ENCODE measurements at places on chromosomes 16 and 17. TPM values are rescaled to one million over a fixed set of nuclear protein-coding genes. Genes with fewer than 3 reads are reported as not detected.

- H3K36me3 ChIP-seq = no peaks in the 10 kb centered on the region
- no peak for DNase-seq
- no peak overlapping the region for H3K4me3 ChIP-seq
- H3K27ac ChIP-seq = no peak overlapping the region
- no peaks in the 10 kb centered on the region for H3K27me3 ChIP-seq
- peaks cover 7% of the 10 kb centered on the region for H3K4me1 ChIP-seq
These were observed 6.9 kb downstream of the SLC26A11 start for GRCh38 chr17:80227156-80227555.

- no peak overlapping the region for H3K4me3 ChIP-seq
- peak overlapping the region; percentile 89 for H3K27ac ChIP-seq
- H3K27me3 ChIP-seq = no peaks in the 10 kb centered on the region
- H3K36me3 ChIP-seq = no peaks in the 10 kb centered on the region
These were observed 855 bp downstream of the TUFM start for GRCh38 chr16:28845293-28845692.

GRCh38 chr16:54071514-54071913 lies 215.1 kb downstream of the IRX3 start:
- DNase-seq = no peak
- no peaks in the 10 kb centered on the region for H3K27me3 ChIP-seq
- no peaks in the 10 kb centered on the region for H3K36me3 ChIP-seq
- no peak overlapping the region for H3K4me3 ChIP-seq
- no peak overlapping the region for H3K27ac ChIP-seq

DNA sequence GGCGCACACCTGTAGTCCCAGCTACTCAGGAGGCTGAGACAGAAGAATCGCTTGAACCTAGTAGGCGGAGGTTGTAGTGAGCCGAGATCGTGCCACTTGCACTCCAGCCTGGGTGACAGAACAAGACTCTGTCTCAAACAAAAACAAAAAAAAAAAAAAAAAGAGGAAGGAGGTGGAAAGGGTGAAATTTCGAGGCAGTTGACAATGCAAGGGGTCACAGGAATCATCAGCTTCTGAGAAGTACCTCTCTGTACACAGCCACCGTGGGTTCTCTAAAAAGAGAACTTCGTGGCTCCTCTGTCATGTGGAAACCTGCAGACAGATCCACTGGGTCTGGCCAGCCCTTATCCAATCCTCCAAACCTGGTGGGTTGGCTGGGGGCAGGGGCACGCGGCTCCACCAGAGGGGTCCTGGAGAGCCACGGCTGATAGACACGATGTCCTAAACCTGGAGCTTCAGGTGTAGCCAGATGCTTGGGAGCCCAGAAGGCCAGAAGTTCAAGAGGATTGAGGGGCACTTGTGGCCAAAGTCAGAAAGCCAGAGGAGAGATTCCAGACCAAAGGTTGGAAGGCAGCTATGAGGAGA lies 540 bp upstream of the CD300LF start:
- H3K4me3 ChIP-seq = no peak overlapping the region
- no peaks in the 10 kb centered on the region for H3K4me1 ChIP-seq
- no peaks in the 10 kb centered on the region for H3K27me3 ChIP-seq
- peak overlapping the region; percentile 66 for H3K27ac ChIP-seq

GRCh38 chr16:61320791-61321190 lies 715.4 kb downstream of the CDH8 start:
- no peaks in the 10 kb centered on the region for H3K36me3 ChIP-seq
- H3K27ac ChIP-seq = no peak overlapping the region
- DNase-seq = no peak
- no peaks in the 10 kb centered on the region for H3K27me3 ChIP-seq
- H3K4me3 ChIP-seq = no peak overlapping the region

DNA sequence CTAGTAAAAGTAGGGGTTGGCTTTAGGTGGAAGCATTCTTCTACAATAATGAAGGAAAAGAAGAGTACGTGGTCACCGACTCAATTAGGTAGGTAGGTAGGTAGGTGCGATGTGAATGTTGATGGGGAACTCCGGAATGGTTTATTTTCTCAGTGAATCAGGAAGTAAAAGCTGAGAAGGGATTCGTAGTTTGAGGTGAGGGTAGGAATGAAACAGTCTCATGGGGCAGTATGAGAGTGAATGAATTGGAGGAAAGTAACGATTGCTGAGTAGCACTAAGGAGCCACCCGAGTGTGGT lies 13.9 kb downstream of the PER1 start:
- H3K4me3 ChIP-seq = no peak overlapping the region
- DNase-seq = no peak
- H3K4me1 ChIP-seq = no peaks in the 10 kb centered on the region
- no peaks in the 10 kb centered on the region for H3K36me3 ChIP-seq
- H3K27ac ChIP-seq = peak overlapping the region; percentile 18

DNA sequence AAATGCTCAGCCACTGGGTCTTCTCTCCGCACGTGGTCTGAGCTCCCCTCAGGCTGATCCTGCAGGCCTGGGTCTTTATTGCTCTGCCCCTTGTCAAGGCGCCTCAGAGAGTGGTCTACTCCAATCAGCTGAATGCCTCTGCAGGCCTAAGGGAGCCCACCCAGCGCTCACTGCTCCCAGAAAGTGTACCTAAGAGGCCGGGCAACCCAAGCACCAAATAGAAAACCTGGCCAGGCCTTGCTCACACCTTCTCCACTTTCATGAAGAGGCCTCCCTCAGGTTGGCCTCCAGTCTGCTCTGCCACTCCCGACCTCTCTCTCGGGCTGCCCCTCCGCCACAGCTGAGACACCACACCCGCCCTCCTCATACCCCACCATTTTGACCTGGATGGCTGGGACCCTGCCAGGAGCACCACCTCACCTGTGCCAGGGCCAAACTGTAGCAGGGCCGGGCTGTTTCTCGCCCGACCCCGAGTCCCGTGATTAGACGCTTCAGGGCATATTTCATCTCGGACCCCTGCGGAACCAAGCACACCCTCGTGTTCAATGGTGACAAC lies 665 bp downstream of the MYBBP1A start:
- H3K4me3 ChIP-seq = peak overlapping the region; percentile 70
- H3K27me3 ChIP-seq = no peaks in the 10 kb centered on the region
- H3K27ac ChIP-seq = no peak overlapping the region
- DNase-seq = peak; percentile 25
- no peaks in the 10 kb centered on the region for H3K36me3 ChIP-seq

DNA sequence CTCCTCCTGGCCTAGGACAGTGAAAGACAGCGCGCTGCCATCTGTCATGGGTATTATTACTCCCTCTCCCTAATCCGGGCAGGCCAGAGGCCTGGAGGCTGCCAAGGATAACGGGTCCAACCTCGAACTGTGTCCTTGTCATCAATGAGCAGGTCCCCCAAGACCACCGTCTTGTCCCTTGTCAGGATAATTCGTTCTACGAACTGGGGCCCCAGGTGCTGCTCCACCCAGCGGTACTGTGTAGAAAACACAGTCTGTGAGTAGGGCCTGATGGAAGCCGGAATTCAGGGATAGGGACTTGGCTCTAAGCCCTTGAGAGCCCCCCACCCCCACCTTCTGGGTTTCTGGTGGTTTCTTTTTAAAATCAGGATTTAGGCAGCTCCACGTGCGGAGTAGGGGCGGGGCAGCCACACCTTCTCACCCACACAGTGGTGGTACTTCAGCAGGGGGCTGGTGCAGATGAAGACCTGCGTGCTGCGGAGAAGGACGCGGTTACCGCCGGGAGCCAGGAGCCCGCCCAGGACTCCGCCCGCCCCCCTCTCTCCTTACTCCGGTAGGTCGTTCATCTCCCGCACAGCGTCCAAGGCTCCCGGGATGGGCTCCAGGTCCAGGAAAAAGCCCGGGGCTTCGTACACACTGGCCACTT lies 787 bp downstream of the NT5C start:
- H3K27ac ChIP-seq = peak overlapping the region; percentile 81
- peak overlapping the region; percentile 83 for H3K4me3 ChIP-seq
- no peaks in the 10 kb centered on the region for H3K36me3 ChIP-seq
- peak; percentile 55 for DNase-seq

GRCh38 chr16:16086653-16087446 lies 136.4 kb downstream of the ABCC6 start:
- no peak overlapping the region for H3K27ac ChIP-seq
- H3K4me1 ChIP-seq = no peaks in the 10 kb centered on the region
- DNase-seq = no peak
- H3K36me3 ChIP-seq = peaks cover 49% of the 10 kb centered on the region
- H3K27me3 ChIP-seq = no peaks in the 10 kb centered on the region

DNA sequence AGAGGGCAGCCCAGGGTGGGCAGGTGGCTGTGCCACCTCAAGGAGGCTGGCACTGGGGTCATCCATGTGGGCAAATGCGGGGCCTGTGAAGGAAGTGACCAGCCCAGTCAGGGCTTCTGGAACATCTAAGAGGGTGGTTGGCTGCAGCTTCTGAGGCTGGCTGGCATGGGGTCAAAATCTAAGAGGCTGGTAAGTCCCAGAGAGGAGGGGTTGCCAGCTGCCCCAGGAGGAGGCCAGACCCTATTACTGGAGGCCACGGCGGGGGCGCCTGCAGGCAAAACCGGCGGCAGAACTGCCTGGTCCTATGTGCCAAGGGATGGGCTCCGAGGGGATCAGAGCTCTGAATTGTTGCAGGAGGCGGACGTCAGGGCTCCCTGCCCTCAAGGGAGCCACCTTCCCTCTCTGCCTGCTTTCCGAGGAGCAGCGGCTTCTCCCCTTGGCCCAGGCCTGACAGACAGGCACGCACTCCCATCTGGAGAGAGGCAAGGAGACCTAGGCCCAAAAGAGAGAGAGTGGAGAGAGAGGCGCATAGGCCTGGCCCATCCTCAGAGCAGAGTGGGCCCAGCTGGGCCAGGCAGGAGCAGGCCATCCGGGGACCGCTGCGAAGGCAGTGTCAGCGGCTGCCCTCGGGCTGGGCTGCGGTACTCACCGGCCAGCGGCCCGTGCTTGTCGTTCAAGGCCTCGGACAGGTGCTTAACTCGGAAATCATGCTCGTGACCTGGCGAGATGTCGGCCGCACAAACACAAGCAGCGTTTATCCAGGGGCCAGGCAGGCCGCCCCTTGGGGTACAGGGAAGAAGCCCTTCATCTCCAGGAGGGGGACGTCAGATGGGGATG lies 10.9 kb downstream of the ZACN start:
- H3K4me1 ChIP-seq = no peaks in the 10 kb centered on the region
- no peaks in the 10 kb centered on the region for H3K36me3 ChIP-seq
- no peaks in the 10 kb centered on the region for H3K27me3 ChIP-seq

DNA sequence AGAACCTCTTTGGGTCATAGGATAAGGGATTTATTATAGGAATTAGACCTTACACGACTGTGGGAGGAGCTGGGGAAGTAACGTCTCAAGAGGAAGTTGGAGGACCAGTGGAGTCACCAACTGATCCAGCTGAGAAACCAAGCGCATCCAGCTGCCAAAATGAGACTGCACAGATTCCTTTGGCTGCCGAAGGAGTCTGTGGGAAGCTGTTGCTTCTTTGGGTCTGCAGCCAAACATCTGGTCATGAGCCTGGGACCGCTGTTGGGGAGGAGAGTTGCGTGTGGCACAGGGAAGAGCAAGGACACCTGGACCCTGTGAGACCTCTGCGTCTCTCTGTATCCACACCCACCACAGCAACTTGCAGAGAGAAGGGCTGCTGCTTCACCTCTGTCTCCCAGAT lies 2.4 kb upstream of the NACA2 start:
- no peaks in the 10 kb centered on the region for H3K36me3 ChIP-seq
- no peak overlapping the region for H3K27ac ChIP-seq
- peaks cover 33% of the 10 kb centered on the region for H3K27me3 ChIP-seq

DNA sequence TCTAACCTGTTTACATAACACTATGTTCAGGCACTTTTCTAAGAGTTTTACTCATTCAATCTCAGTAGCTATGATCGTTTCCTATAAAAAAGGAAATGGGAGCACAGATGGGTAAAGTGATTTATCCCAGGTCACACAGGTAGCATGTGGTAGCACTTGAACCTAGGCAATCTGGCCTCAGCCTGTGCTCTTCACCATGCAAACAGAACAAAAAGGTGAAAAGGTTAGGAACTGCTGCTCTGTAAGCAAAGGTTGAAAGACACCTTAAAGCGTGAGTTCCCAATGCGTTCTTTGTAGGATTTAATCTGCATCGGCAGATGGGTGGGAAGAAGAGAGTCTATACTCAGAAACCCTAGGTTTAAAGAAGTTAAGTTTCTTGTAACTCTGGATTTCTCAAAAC lies 14.9 kb upstream of the KLHL11 start:
- no peak overlapping the region for H3K27ac ChIP-seq
- no peak overlapping the region for H3K4me3 ChIP-seq
- H3K27me3 ChIP-seq = no peaks in the 10 kb centered on the region
- H3K36me3 ChIP-seq = peaks cover 64% of the 10 kb centered on the region

DNA sequence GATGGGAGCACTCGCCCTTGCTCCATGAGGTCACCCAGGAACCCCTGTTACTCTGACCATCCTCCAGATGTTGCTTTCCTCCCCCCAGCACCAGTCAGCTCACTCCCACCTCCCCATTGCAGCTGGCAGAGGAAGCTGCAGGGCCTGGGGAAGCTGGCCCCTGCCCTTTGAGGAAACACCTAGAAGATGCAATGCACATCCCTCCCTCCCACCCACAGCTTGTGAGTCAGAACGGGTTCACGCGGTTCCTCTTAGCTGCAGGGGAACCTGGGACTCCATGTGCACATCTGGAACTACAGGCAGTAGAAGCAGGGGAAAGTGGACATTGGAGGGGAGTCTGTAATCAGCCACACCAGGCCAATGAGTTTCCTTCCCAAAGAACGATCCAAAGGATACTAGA lies 96.9 kb downstream of the KATNIP start:
- no peak for DNase-seq
- H3K27me3 ChIP-seq = no peaks in the 10 kb centered on the region
- H3K36me3 ChIP-seq = no peaks in the 10 kb centered on the region
- H3K27ac ChIP-seq = no peak overlapping the region

GRCh38 chr17:50479522-50480141 lies 972 bp downstream of the RSAD1 start:
- peaks cover 25% of the 10 kb centered on the region for H3K4me1 ChIP-seq
- H3K36me3 ChIP-seq = no peaks in the 10 kb centered on the region
- DNase-seq = peak; percentile 90
- H3K4me3 ChIP-seq = no peak overlapping the region

DNA sequence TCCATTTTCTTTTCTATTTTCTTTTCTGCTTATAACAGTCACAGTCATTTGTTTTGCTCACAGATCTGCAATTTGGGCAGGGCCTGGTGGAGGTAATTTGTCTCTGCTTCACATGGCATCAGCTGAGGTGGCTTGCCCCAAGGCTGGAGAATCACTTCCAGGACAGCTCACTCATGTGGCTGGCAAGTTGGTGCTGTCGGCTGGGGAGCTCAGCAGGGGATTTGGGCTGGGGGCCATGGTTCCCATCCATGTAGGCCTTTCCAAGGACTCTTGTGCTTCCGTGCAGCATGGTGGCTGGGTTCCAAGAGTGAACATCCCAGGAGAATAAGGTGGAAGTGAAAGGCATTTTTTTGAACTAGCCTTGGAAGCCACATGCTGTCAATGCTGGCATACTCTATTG lies 85.7 kb downstream of the MGAT5B start:
- H3K27ac ChIP-seq = no peak overlapping the region
- no peaks in the 10 kb centered on the region for H3K4me1 ChIP-seq
- no peak overlapping the region for H3K4me3 ChIP-seq
- no peak for DNase-seq
- H3K27me3 ChIP-seq = no peaks in the 10 kb centered on the region
- H3K36me3 ChIP-seq = no peaks in the 10 kb centered on the region

CACNG4 gene
- not detected for total RNA-seq

DNA sequence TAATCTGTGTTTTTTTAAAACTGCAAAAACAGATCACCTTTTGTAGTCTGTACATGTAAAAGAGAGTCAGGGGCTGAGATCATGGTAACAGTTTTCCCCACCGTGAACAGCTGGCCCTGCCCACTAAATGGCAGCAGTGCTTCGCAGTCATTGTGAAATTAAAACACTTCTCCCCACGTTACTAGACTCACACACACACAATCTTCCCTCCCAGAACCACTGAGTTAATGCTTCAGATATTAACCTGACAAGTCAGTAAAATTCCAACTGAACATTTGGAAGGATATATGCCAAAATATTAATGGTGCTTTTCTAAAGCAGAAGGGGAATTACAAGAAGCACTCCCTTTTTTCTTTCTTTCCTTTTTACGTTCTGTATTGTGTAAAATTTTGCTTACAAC lies 1.2 kb upstream of the CD300LG start:
- no peaks in the 10 kb centered on the region for H3K4me1 ChIP-seq
- H3K4me3 ChIP-seq = no peak overlapping the region
- no peaks in the 10 kb centered on the region for H3K36me3 ChIP-seq
